ENCODE measurements at places on chromosomes 2 and 18.
A peak's percentile ranks its signal among the peaks of the same experiment; 100 is the strongest.

DNA sequence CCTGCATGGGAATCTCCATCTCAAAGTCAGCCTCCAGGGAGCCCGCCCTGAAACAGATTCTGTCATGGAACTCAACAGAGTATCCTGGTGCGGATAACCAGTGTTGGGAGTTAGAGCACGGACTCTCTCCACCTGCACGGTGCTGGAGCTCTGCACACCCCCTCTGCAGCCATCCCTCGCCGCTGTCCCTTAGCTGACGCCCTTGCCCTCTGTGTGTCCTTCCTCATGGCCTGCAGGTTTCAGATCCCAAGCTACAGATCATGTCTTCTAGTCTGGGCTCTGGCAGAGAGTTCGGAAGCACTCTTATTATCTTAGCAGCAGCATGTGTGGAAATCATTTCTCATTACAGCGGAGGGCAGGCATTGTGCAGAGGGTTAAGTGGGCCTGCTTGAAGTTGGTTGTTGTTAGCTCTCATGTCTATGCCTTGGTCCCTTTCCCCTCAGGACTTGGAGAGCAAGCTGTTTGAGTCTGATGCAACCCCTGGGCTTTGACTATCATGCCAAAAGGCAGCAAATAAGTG is 26.0 kb downstream of the TMEM127 start:
- no peak for DNase-seq

- DNase-seq, result peak; percentile 4
Measured at GRCh38 chr2:54341656-54342055, 85.6 kb upstream of the TSPYL6 start.

DNA sequence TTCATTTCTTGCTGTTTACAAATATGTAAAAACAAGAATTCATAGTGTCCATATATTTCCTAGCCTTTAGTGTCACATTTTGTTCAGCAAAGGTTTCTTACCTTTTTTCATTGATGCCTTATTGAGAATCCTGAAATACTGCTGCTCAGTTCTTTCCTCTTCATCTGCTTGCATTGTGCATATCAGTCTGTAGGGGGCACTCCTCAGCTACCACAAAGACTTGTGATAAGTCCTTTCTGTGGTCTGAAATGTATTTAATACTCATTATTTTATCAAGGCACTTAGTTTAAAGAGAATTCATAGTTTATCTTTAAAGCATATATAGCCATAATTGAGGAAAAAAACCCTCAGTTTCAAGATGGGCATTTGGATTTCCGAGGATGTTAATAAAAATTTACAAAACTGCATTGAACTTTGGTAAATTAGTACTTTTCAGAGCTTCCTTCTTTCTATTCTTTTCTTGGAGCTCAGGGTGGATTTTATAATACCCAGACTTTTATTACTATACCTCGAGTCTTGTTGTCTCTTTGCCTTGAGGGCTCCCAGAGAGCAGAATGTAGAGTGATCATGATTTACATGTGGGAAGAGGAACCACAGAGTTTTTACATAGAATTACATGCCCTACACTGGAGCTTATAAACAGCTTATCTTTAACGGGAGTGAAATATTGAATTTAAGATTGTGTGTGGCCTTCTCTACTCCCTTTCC is 570.1 kb downstream of the PLCL1 start:
- peak; percentile 75 for DNase-seq

DNA sequence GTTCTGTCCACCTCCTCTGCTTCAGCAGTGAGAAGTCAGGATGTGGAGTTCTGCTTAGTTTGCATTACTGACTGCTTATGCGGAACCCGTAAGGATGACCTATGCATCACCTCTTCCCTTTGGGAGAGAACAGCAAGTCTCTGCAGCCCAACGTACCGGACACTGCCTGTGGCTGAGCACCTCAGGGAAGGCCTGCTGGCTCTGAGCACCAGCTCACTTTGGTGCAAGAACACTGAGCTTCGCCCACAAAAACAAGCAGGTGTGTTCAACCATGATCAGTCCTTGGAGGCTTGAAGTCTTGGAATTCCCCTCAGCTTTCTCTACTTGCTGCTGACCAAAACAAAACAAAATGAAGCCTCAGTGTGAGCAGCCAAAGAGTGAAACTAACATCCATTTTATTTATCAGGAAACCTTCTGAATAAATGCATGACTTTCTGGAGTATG is 52.7 kb upstream of the NCK2 start:
- DNase-seq, result no peak

GRCh38 chr2:129913695-129914495 is 65.6 kb upstream of the RAB6C start:
- DNase-seq, result no peak

DNA sequence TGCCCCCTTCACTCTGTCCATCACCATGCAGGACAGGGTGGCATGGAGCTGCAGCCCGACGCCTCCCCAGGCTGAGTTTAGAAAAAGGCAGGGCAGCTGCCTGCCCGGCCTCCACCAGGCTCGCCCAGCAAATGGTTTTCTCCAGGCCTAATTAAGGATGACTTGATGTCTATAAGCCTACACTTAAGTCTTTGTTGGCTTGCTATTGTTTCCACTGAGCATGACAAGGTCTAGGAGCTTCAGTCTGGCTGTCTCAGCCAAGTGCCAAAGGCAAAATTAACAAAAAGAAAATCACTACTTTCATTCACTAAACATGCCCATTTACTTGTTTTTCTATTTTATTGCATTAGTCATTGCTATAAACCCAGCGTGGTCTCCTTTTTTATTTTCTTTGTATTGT is 372.2 kb downstream of the INSIG2 start:
- DNase-seq, result peak; percentile 84

- no peak for DNase-seq
Measured at GRCh38 chr18:21858544-21858943, 118.0 kb downstream of the MIB1 start.

- DNase-seq, result no peak
Measured at GRCh38 chr2:173851141-173851641, 114.0 kb downstream of the SP3 start.

GRCh38 chr2:135832891-135833290 is 4.1 kb downstream of the LCT start:
- no peak for DNase-seq

GRCh38 chr2:69032336-69032735 is 19.4 kb downstream of the ANTXR1 start:
- no peak for DNase-seq

- no peak for DNase-seq
Measured at GRCh38 chr2:58666323-58666970, 425.3 kb upstream of the FANCL start.

DNA sequence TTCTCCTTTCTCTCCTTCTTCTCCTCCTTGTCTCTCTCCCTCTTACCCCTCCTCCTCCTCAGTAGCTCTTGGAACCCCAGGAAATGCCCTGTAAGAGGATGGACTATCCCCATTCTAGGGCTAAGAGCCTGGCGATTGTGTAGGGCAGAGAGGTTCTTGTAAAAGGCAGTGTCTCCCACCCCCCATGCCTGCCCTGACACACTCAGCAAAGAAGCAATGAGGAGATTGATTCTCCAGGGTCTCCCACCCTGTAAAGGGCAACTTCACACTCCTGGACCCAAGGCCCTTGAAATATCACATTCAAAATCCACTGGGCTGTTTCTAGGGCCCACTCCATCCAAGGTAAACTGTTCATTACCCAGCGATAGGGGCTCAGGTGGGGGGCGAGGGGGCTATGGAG is 144.1 kb downstream of the INSIG2 start:
- DNase-seq, result no peak

DNA sequence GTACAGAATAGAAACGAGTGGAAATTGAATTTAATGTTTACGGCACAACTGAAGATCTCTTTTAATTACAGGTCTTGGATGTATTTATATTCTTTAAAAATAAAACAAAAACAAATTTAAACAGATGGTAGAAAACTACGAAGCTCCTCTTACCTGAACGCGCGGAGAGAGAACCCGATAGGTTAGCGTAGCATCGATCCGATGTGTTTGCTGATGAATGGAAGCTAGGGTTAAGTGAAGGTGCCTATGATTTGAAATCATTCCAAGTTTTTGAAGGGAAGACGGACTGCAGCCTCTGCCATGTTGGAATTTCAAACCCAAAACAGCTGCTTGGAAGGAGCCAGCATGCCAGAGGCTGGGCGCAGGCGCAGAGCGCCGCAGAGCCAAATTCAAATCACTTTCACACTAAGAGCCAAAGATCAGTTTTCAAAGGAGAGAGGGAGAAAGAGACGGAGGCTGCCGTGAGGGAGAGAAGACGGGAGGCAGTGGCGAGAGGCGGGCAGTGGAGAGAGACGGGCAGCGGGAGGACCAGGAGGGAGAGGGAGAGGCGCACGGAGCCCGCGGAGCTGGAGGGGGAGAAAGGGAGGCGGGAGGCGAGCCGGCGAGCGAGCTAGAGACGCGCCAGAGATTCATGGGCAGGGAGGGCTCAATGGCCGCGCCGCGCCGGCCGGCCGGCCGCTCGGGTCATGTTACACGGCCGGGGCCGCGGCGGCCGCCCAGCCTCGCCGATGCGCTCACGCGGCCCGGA is at the start of gene FIGN:
FIGN (minus strand) TSS at position 324 of the 748 bp plus-strand sequence. CDS start 1,081 bp downstream, outside the sequence.
- peak; percentile 90 for DNase-seq

DNA sequence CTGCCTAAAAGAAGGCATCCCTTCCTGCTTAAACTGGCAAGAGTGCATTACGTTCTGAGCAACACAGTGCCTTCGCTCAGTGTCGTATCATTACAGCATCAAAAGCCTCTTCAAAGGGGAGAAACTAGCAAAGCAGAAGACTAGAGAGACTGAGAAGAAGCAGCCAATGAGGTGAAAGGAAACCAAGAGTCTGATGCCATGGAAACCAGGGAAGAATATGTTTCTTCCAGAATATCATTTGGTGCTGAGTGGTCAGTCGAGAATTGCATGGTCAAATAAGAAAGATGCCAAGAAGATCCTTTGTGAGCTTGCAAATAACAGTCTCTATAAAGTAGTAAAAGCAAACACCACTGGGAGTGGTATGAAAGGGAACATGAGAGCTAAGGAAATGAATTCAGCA is 312.1 kb upstream of the CHST9 start:
- no peak for DNase-seq

DNA sequence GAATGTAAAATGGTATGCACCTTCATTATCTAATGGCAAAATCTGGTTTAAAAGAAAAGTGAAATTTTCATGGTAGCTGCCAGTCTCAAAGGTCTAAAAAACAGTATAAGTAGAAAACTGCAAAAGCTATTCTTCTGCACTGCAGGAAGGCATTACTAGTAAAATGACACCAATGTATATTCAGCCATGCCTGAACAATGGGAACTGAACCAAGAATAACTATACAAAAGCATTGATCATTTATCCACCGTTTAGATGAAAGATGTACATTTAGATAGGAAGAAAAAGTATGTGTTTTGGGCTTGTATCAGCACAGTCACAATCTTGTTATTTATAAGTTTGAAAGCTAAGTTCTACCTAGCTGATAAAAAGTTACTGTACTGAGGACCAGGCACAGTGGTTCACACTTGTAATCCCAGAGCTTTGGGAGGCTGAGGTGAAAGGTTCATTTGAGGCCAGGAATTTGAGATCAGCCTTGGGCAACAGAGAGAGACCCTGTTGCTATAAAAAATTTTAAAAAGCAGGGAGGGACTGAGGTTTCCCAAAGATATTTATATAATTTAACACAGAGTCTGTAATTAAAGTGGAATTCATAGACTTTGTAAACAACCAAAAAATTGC is 163.1 kb upstream of the WDSUB1 start:
- peak; percentile 7 for DNase-seq

GRCh38 chr2:118750959-118751565 is 96.4 kb downstream of the EN1 start:
- no peak for DNase-seq
